Stimulated activated CD8-positive, alpha-beta memory T cell treated with anti-CD3 and anti-CD28 coated beads, Interleukin-15, amount 100 ng/mL, for 24 hours (primary cell): ENCODE measurements at places on chromosomes 16 and 17.

DNA sequence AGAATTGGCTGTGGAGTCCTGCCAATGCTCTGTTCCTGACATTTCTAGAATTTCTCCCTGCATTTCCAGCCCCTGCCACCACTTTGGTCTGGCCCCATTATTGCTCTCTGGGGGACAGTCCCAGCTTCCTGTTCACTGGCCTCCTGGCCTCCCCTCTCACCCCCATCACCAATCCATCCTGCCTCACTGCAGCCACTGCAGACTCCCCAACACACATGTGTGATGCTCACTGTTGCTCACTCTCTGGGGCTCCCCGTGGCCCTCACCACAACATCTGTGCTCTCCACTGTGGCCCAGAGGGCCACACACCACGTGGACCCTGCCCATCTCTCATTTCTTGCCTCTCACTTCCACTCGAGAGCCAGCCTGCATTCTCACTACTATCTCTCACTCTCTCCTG lies 64.6 kb downstream of the SREBF1 start:
- DNase-seq: no peak

DNA sequence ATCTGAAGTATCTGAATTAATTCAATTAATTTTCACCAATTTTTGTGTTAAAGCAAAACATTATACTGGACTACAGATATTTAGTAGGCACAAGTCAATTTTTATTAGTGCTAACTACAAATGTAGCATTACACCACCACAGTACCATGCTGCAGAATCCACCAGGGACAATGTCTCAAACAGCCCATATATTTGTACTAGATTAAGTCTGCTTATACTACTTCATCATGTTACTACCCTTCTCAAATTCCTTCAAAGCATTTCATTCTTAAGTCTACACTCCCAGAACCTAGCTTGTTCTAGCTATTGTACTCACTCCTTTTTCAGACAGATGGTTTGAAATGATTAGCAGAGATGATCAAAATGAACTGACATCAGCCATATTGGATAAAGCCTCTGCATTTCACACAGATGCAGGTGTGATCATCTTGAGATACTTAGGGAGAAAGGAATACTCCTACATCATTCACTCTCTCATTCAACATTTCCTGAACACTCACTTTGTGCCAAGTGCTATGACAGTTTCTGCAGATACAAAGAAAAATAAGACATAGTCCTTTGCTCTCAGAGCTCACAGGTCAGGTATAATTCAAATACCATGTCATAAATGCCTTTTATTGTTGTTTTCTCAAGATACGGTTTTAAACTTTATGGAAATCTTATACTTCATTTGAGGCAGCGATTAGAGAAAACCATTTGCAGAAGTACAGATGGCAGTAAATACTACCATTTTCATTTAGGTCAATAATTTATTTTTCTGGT lies 47.7 kb downstream of the SMURF2 start:
- DNase-seq: no peak

GRCh38 chr17:33049781-33050414 lies 58.3 kb downstream of the SPACA3 start:
- no peak for DNase-seq

DNA sequence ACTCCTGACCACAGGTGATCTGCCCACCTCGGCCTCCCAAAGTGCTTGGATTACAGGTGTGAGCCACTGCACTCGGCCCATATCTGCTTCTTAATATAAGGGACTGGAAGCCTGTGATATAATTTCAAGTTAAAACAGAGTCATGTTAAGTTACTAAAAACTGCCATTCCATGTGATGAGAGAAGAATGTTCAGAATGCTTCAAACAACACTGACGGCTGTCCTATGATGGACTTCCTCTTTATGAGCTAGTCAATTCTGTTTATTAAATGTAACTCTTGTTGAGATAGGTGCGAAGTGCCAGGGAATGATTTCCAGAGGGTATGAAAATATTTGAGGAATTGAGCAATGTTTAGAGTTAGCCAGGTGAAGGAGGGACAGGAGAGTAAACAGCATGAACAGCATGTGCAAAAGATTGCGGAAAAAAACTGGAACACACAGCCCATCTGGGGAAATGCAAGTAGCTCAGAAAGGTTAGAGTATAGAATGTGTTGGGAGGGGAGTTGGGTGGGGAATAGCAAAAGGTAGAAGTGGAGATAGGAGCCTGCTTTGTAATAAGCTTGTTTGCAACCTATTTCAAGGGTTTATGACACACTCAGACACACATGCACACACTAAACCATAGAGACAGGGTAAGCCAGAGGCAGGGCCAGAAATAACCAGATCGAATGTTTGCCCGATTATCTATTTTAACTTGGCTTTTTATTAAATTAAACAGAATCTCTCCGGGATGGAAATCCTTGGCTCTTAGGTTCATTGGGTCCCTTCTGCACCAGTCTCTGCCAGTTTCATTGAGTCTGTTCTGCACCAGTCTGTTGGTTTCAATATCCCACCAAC lies 135.6 kb upstream of the COX10 start:
- DNase-seq: no peak

DNA sequence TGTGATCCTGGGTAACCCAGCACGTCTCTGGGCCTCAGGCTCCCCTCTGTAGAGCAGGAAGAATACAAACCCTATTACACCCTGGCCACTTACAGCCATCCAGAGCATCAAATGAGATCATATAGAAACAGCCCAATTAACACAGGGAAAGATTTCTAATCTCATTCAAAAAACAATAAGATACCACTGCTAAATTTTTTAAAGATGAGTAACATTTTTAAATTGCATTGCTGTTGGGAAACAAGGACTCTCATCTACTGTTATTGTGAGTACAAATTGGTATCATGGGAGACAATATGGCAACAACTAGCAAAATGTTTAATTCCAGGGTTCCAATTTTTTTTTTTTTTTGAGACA lies 41.1 kb downstream of the SRL start:
- DNase-seq: no peak

DNA sequence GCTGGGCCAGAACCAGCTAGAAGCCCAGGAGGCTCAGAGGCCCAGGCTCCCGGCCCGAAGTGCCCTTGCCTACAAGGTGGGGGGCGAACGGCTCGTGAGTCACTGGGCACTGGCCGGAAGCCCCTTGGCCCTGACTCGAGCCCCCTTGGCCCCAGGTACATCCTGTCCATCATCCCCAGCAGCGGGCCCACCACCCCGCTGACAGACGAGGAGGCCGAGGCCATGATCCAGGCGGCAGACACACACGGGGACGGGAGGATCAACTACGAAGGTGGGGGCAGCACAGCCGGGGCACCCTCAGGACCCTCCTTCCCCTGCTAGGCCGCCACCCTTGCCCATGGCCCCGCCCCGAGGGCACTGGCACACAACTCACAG lies 15.8 kb upstream of the AATK start:
- no peak for DNase-seq

DNA sequence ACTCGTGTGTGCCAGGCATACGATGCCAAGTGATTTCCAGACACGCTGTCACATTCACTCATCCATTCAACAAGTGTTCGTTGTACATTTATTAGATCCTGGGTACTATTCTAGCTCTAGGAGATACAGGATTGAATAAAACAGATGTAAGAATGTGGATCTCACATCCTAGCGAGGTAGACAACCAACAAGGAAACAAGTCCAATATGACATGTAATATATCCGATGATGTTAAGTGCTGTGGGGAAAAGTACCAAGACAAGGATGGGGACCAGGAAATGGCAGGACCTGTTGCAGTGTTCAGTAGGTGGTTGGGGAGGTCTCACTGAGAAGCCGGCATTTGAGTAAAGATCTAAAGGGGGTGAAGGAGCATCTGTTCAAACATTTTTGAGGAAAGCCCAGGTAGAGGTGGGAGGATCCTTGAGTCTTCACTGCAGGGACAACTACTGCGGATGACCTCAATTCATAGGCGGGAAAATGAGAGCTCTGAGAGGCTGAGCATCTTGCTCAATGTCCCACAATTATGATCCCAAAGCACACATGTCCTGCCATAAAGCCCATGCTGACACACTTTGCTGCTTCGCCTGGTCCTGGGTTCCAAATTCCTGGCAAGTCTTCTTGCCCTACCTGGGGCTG lies 129.4 kb downstream of the ASIC2 start:
- DNase-seq: no peak

DNA sequence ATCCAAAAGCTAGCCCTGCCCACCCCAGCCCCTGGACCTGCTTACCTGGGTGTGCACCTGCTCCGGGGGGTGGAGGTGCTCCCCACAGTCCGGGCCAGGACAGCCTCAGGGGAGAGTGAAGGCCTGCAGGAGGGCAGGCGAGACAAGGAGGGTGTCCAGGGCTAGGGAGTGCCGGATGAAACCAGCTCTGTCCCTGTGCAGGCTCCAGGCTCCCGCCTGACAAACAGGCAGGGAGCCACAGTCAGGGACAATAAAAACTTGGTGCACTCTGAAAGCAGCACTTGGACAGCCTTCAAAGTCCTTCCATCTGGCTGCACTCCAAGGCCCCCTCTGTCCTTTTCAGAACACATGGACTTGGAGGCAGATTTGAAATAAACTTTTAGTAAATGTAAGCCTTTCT lies 3.9 kb downstream of the PAQR4 start:
- no peak for DNase-seq

- DNase-seq: no peak
These were observed 1.6 kb upstream of the SMTNL2 start for GRCh38 chr17:4582691-4583090.

- DNase-seq: no peak
These were observed 10.2 kb downstream of the HOXB1 start for GRCh38 chr17:48520631-48521079.

GRCh38 chr16:50002190-50002589 lies 22.8 kb upstream of the CNEP1R1 start:
- no peak for DNase-seq

- no peak for DNase-seq
These were observed 4.3 kb downstream of the ACSM3 start for GRCh38 chr16:20768121-20768520.

- no peak for DNase-seq
These were observed 45.2 kb upstream of the MAP3K14 start for GRCh38 chr17:45361976-45362375.

- DNase-seq: no peak
These were observed 9.2 kb upstream of the FLYWCH1 start for GRCh38 chr16:2902337-2903130.

DNA sequence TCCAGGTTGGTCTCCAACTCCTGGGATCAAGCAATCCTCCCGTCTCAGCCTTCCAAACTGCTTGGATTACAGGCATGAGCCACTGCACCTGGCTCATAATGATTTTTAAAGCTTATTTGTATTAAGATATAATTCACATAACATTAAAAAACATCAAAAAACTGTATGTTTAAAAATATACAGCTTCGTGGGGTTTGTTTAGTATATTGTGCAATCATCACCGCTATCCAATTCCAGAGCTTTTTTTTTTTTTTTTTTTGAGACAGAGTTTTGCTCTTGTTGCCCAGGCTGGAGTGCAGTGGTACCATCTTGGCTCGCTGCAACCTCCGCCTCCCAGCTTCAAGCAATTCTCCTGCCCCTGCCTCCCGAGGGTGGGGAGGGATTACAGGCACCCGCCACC lies 11.0 kb upstream of the SLC25A19 start:
- no peak for DNase-seq

- DNase-seq: no peak
These were observed 85.4 kb upstream of the CLEC18A start for GRCh38 chr16:69865701-69866100.

GRCh38 chr17:49680314-49680713 lies 2.4 kb upstream of the SPOP start:
- DNase-seq: no peak

GRCh38 chr17:40303708-40304551 lies 5.0 kb upstream of the RARA start:
- DNase-seq: no peak

DNA sequence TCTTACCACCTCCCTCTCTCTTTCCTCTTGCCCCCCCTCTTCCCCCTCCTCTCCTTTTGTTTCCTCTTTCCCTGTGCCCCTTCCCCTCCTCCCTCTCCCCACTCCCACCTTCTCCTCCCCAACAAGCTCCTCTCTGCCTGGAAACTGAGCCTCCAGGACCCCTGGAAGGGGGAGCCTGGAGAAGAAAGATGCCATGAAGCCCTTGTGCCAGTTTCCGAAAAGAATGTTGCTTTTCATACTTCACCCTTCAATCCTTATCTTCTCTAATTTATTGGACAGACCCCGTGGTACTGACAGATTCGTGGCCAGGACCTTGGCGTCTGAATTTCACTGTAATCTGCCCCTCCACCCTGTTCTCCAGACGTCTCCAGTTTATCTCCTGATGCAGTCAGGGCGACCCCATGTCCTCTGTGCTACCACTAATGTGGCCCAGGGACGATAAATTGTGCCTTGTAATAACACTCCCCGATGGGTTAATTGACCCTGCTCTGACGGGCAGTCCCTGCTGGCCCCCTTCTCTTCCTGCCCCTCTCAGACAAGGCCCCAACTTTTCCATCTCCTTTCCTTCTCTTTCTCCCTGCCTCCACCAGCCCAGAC lies 138.4 kb upstream of the GSE1 start:
- DNase-seq: no peak

DNA sequence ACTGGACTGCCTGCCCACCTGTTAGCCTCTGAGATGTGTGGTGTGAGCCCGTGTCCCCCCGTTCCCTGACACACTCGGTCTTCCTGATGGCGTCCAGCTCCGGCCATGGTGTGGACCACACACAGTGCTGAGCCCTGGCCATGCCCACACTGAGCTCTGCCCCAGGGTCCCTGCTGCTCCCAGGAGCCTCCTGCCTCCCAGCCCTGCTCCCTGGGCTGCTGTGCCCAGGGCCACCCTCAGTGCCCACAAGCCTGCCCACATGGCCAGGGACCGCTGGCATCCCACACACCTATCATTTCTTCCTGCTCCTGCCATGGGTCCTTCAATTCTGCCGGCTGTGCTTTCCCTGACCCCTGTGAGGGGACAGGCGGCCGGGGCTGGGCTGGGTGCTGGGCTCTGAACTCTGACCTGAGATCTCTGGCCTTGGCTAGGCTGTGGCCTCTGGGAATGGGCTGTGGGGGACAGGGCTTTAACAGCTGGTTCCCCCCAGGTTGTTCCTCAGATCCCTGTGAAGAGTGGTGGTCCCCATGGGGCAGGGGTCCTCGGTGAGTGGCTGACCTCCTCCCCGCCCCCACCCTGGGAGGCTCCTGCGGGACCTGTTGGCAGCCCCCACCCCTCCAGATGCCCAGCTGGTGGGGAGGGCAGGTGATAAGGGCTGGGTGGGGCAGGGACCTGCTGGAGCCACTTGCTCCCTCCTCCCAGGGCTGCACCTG lies 4.0 kb downstream of the CEMP1 start:
- no peak for DNase-seq

DNA sequence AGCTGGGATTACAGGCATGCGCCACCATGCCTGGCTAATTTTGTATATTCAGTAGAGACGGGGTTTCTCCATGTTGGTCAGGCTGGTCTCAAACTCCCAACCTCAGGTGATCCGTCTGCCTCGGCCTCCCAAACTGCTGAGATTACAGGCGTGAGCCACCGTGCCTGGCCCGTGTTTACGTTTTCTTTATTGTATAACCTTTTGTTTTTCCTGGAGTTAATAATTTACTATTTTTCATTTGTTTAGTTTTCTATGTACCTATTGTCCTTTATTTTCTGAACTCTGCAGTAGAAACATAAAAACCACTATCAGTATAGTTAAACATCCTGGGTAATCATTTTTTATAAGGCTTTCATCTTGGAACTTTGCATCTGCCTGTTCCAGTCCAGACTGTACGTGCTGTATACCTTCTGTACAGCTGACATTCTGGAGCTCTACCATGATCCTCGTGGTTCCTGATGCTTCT lies 73.6 kb downstream of the PPM1E start:
- DNase-seq: no peak

GRCh38 chr17:57784226-57784895 lies 39.3 kb upstream of the CCDC182 start:
- DNase-seq: no peak
